ENCODE measurements at places on chromosomes 13 and 19. TPM values are rescaled to one million over a fixed set of nuclear protein-coding genes. Genes with fewer than 3 reads are reported as not detected.

Gene GSX1
- not detected for total RNA-seq

Gene WDR88
- not detected for total RNA-seq

Gene ELSPBP1
- total RNA-seq, result not detected

GRCh38 chr13:23899555-23899954 is 2.3 kb upstream of the C1QTNF9B start:
- DNase-seq, result peak; percentile 45

GRCh38 chr19:38661136-38661535 is 13.7 kb downstream of the ACTN4 start:
- DNase-seq, result no peak

- DNase-seq, result peak; percentile 66
Observed at GRCh38 chr13:50576156-50576555, 267.3 kb downstream of the DLEU7 start.

Gene KLF2
- total RNA-seq, result 28.2 TPM

GRCh38 chr19:20287070-20287469 is 120.1 kb downstream of the ZNF486 start:
- DNase-seq, result no peak

GRCh38 chr13:22063416-22064124 is 392.7 kb downstream of the FGF9 start:
- no peak for DNase-seq

Gene MISP3
- total RNA-seq, result 32.9 TPM

DNA sequence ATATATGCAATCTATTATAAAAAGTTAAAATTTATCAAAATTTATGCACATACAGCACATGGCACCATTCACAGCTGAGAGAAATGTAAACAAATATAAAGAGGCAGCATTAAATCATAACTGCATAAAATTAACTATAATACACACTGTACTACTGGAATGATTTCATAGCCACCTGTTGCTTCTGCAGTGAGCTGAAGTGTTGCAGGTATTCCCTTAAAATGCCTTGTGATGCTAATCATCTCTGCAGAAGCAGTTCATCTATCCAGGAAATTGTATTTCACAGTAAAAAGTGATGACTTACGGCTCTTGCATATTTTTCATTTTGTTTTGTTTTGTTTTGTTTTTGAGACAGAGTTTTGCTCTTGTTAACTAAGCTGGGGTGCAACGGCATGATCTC is 82.1 kb downstream of the STOML3 start:
- no peak for DNase-seq

DNA sequence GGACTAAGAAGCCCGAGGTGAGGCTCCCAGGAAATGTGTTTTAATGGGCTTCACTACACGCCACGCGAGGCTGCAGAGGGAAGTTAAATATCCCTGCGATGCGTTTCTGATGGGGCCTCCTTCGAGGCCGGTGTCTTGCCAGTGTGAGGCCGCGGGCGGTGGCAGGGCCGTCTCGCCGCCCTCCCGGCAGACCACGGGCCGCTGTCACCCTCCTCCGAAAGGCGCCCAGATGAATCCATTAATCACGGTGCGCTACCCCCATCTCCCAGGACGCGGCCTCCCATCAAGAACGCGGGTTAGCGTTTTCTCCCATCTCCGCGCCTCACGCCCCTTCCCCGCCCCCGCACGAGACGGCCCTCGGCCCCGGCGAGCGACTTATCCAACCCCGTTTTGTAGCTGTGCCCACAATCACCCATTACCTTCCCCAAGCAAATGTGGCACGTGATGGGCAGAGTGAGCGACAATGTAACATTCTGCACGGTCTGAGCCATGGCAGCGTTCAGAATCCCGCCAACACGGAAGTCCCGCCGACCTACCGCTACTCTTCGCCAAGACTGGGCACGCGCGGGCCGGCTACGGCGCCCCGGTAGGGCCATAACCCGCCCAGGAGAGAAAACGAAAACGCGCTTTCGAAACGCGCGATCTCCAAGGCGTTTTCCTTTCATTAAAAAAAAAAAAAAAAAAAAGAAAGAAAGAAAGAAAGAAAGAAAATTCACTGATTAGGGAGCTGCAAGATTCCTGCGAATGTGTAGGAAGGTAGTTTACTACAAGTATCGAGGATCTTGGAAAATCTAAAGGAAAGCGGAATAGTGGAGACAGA is at the start of gene OBI1:
Gene OBI1, minus strand, starts transcription at position 526 of the 820 bp plus-strand sequence. Its CDS starts 35 bp downstream, at position 491.
- DNase-seq, result peak; percentile 88

DNA sequence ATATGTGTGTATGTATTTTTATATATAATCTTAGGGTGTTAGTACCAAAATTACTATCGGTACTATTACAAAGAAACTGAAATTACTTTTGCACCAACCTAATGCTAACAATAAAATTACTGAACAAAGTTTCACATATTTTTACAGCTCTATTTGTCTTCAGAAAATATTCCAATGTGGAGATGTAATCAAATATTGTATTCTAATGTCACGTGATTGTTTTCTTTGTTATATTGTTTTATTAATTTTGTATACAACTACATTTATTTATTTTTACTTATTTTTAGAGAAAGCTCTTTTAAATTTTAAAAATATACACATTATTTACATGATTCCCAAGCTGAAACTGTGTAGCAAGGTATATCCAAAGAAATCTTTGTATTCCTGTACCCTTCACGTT is 227.1 kb upstream of the KLF12 start:
- DNase-seq, result no peak

Gene ZNF737
- total RNA-seq, result 8.7 TPM

- no peak for DNase-seq
Observed at GRCh38 chr19:13856497-13856896, 20.4 kb upstream of the NANOS3 start.

Gene PTGIR
- total RNA-seq, result 1.6 TPM

DNA sequence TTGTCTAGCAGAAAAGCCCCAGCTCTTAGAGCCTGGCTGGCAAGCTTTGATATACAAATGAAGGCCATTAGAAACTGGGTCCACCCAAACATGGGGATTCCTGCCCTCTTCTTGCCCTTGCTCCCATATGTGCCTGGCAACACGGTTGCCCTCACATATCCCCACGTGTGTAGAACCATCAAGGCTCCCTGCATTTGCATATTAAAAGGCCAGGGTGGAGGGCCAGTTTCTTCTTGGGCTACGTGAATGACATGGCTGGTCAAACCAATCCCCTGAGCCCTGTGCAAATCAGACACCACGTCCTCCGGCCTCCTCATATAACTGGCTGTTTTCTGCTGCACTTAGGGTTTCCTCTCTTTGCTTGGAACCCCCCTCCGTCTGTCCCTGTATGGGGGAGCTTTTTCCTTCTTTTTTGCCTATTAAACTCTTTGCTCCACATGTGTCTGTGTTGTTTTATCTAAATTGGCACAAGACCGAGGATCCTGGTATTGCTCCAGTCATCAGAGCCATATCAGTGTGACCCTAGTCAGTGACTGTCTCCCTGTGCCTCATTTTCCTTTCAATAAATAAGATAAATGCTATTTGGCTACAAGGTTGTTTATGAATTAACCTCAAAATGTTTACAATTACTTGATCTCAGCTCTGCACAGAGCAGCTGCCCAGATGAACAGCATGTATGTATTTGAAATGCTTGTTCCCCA is 30.3 kb upstream of the CEACAM1 start:
- DNase-seq, result no peak

Gene RGL3
- 23.9 TPM for total RNA-seq

Gene MEIS3
- 2.7 TPM for total RNA-seq

DNA sequence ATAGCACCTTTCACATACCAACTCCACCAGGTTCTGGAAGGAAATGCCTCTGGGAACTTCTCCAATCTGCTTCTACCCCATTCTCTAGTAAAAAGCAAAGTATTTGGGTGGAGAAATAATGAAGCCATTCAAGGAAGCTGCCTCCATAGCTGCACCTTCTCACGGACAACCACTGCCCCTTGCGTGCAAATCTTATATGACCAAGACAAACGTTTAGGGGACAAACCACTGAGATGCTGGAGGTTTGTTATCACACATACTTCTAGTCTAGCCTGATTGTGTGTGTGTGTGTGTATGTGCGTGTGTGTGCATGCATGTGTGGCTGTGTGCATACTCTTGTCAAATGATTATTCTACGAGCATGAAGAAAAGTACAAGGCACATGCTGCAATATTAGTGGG is 6.5 kb upstream of the METTL21C start:
- DNase-seq, result no peak

DNA sequence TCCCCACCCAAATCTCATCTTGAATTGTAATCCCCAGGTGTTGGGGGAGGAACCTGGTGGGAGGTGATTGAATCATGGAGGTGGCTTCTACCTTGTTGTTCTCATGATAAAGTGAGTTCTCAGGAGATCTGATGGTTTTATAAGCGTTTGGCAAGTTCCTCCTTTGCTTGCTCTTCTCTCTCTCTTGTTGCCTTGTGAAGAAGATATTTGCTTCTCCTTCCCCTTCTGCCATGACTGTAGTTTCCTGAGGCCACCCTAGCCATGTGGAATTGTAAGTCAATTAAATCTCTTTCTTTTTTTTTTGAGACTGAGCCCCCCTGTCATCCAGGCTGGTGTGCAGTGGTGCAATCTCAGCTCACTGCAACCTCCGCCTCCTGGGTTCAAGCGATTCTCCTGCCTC is 34.4 kb downstream of the VSTM1 start:
- no peak for DNase-seq

DNA sequence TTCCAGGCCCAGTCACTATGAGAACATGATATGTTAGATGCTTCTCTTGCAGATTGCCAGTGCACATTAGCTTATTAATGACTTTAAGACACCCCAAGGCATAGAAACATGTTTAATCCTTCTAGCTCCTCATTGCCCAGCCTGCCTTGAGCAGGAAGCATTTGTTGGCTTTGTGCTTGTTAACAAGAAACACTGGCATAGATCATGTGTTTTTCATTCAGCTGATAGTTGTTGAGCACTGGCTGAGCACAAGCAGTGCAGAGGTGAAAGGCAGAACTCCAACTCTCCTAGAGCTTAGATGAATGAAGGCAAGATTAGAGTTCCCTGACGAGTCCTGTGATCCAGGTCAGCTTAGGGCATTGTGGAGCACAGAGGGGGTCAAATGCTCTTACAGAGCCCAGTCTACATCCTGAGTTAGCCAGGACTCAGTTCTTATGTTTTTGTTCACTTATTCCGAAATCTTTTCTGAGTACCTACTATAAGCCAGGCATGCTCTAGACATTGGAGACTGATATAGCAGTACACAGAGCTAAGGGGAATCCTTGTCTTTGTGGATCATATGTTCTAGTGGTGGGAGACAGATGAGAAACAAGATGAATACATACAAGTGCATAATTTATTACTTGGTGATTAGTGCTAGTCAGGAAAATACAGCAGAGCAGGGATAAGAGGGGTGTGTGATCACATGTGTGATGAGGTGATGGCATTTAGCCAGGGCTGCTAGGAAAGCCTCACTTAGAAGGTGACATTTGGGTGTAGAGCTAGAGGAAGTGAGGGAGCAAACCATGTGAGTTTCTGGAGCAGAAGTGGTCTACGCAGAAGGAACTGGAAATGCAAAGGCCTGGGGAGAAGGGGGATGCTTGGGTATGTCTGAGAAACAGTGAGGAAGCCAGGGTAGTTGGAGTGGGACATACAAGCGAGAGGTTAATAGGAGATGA is 101.2 kb downstream of the WASF3 start:
- DNase-seq, result no peak

Gene CEACAM6
- 485 TPM for total RNA-seq

GRCh38 chr13:109816808-109817203 is 30.4 kb upstream of the IRS2 start:
- no peak for DNase-seq

DNA sequence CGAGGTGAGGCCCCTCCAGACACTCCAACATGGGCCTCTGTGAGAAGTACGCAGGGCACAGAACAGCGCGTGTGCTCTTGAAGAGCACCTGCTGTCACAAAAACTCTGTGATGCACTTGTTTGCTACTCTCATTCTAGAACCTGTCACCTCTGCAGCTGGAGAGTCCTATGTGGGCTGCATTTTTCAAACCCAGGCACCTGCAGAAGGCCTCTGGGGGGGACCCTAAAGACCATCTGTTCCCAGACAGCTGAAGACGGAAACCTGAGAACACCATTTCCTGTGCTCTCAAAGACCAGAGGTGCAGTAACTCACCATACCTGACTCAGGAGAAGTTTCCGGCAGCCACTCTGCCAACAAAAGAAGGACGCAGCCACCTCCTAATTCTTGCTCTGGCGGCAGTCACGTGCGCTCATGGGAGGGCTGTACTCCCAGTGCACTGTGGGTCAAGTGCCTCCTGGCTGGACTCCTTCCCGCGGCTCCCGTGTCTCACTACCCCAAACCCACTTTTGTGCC is 28.1 kb downstream of the RANBP3 start:
- no peak for DNase-seq

GRCh38 chr19:33677745-33678426 is 56.1 kb downstream of the CHST8 start:
- DNase-seq, result no peak

- no peak for DNase-seq
Observed at GRCh38 chr19:41811981-41812380, 15.6 kb downstream of the CEACAM3 start.

GRCh38 chr19:47427241-47428176 is 8.2 kb upstream of the MEIS3 start:
- no peak for DNase-seq

GRCh38 chr13:84050536-84050935 is 168.3 kb upstream of the SLITRK1 start:
- no peak for DNase-seq

GRCh38 chr19:407511-408440 is 1.2 kb downstream of the C2CD4C start:
- peak; percentile 11 for DNase-seq

- no peak for DNase-seq
Observed at GRCh38 chr19:29940971-29941585, 961 bp upstream of the URI1 start.

GRCh38 chr19:14683439-14683838 is 6.4 kb upstream of the ZNF333 start:
- DNase-seq, result no peak

Gene DACH1
- 5.3 TPM for total RNA-seq

GRCh38 chr13:111484141-111484925 is 163.9 kb downstream of the TEX29 start:
- no peak for DNase-seq

GRCh38 chr19:10346509-10346908 is 7.1 kb upstream of the ICAM3 start:
- DNase-seq, result no peak

Gene C19orf47
- total RNA-seq, result 14.7 TPM

Gene IZUMO4
- total RNA-seq, result 2.1 TPM

DNA sequence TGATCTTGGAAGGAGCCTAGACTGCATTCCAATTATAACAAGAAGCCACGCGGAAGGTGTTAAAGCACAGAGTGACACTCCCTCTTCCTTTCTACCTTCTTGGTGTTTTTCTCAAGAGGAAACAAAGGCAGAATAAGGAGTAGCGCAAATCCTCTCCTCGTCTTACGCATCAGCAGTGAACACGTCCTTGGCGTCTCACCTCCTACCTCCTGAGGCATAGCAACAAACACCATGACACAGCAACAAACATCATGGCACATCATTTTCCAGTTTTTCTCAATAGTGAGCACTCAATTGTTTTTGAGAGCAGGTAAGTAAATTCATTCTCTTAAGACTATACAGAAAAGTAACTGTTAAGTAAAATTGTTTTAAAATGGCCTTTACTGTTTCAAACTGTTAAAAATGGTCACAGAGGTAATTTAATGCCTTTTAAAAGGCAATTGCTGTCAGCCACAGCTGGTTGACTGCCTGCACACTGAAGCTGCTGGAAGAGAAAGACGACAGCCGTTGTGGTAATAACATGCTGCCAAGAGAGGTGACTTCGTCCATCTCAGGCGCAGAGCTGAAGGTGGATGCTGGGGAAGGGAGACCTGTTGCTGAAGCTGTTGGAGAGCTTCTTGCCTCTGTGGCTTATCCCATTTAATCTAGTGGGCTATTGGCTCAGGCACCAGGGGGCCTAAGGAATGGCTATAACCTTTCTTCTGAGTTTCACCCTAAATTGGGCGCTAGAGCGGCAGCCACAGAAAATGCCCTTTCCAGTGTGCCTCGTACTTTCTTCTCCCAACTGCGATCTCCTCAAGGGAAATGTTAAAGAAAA is 703.7 kb downstream of the UQCRFS1 start:
- no peak for DNase-seq
